ENCODE measurements at places on chromosomes 11 and 22.

- no peak for DNase-seq
Observed at GRCh38 chr22:46638601-46639431, 18.6 kb downstream of the GRAMD4 start.

DNA sequence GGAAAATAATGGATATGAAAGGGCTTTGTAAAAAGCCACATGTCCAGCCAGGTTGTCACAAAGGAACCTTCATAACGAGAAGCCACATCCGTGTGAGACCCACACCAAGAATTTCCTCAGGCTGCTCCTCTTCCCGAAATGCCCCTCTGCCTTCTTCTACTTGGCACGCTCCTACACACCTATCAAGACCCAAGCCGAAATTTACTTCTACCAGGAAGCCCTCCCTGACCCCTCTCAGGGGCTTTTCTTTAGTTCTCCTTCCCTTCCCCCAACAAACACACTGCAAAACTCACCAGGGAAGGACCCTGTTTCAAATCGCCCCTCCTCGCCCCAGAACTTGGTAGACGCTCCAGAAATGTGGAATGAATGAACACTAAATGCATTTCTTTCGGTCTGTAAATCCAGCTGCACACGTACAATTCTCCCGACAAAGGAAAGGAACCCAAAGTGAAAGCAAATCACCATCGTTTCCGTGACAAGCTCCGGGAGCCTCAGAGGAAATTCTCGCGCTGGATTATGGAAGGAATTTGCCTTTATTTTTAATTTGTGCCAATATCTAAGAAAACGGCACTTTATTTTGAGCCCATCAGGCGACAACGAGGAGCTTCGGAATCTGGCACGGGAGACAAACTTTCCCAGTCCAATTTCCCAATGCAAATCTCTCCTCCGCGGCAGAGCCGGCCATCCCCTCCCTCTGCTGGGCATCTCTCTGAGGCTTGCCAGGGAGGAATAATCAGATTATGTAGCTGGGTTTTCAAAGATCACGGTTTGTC, 13.2 kb upstream of the SHISAL1 start:
- no peak for DNase-seq

GRCh38 chr22:27877501-27877900, 41.6 kb downstream of the PITPNB start:
- no peak for DNase-seq

- DNase-seq, result no peak
Observed at GRCh38 chr22:45638197-45638596, 33.4 kb upstream of the ATXN10 start.

- no peak for DNase-seq
Observed at GRCh38 chr11:65298655-65299179, 15.9 kb upstream of the CDC42EP2 start.

DNA sequence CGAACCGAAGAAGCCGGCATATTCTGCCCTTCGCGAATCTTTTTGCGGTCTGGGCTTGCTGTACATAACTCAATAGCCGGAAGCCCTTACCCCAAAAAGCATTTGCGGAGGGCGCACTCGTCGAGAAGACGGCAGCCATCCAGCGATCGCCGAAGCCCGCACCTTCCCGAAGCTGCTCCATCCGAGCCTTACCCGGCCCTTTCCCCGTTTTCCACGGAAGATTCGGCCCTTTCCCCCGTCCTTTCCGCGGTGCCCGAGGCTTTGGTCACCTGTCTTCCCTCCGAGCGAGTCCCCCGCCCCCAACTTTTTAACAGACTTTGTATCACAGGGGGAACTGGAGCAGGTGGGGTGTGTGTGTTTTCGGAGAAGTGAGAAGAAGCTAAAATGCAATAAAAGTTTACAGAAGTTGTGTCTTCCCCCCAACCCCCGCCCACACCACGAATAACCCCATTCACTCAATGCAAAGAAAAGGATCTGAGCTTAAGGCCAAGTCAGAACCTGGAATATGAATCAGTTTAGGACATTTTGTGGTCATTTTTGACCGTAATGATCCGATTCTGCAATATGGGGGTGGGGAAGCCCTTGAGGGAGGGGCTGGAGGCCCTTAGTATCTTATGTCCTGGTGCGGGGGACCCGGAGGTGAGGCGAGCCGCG, 99.0 kb upstream of the HSD17B12 start:
- DNase-seq, result no peak

DNA sequence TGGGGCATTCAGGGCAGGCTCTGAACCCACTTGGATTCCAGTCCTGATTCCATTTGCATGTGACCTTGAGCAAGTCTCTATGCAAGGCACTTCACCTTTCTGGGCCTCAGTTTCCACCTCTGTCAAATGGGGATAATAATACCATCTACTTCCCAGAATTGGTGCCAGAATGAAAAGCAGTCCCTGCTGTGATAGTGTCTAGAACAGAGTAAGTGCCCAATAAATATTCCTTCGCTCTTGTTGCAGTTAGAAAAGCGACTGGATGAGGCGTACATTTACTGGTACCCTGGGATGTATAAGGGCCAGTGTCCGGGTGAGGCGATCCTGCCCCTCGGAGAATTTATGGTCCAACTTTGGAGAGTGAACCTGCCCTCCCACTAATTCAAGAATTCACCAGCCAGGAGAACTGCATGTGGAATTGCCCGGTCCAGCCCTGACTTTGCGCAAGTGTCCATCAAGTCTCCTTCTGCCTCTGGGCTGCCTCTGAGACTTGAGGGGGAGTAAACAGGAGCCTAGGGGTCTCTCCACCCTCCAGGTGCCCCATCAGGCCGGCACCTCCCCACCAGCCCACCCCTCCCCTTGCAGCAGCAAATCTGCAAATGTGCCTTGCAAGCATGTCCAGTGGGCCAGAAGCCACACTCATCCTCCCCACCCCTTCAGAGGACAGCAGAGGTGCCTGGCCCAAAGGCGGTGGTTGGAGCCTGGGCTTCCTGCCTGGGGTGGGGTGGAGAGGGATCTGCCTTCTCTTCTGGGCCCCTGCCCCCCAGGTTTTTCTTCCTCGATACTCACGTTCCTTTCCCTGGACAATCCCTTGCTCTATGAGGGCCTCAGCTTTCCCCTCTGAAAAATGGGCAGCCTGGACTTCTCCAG, 30.9 kb upstream of the SLC35C1 start:
- DNase-seq, result no peak

- DNase-seq, result no peak
Observed at GRCh38 chr11:4654635-4655369, 11.0 kb downstream of the OR51E1 start.

DNA sequence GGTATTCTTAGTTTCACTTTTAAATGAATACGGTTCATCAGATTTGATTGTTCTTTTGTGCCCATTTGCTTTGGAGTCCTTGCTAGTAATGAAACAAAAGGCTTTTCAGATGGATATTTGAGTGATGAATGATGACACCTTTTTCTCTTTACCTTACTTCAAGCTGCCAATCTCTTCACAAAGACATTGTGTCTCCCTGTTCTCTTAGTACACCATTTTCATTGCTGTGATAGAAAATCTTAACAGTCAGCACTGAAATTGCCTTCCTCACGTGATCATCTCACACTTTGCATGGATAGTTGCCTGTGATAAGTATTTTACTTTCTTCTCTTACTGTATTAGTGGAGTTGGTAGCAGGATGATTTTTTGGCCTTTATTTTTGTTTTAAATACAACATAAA, 396.6 kb downstream of the NELL1 start:
- no peak for DNase-seq

DNA sequence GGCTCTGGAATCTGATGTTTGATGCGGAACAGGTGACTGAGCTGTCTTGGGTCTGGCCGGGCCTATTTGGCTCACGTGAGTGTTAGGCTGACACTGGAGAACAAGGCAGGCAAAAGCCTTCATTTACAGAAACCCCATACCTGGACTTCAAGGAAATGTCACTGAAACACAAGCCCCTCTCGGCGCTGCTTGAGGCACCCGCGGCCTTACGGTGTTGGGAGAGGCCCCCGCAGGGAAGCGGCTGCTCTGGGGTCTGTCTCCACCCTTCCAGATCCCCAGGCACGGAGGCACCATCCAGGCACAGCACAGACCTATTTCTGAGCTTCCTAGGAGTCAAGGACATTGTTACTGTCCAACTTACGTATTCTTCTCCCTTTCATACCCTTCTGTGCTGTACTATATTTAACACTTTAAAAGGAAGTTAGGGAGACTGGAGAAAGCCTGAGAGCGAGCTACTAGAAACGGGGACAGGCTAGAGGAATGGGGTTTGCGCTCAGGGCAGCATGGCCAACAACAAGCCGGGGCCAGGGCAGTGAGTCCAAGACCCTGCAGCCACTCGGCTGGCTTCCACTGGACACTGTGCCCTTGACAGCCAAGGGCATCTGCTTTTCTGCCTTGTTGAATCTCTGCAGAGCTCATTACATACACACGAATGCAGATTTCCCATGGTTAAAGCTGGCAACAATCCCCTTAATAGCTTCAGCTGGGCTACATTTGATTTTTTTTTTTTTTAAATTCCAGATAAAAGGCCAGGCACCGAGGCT, 23.8 kb downstream of the DRD4 start:
- no peak for DNase-seq

GRCh38 chr11:30914143-30914762, 328.1 kb upstream of the MPPED2 start:
- peak; percentile 31 for DNase-seq

GRCh38 chr11:109514313-109515018, 92.5 kb downstream of the C11orf87 start:
- DNase-seq, result no peak

DNA sequence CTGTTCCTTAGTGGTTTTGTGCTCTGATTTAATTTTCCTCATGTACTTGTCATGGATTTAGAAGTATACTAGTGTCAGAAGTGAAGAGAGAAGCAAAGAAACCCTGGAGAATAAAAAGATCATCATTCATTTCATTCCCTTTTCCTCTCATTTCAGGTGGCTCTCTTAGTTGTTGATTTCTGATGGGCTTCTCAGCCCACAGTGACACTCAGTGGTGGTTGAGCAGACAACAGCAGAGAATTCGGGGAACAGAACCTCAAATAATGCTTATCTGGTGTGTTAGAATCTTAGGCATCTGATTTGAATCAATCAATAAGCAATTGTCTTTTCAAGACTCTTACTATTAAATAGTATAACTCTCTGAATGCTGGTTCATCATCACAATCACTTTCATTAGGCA, 1289.4 kb downstream of the FAM181B start:
- no peak for DNase-seq

DNA sequence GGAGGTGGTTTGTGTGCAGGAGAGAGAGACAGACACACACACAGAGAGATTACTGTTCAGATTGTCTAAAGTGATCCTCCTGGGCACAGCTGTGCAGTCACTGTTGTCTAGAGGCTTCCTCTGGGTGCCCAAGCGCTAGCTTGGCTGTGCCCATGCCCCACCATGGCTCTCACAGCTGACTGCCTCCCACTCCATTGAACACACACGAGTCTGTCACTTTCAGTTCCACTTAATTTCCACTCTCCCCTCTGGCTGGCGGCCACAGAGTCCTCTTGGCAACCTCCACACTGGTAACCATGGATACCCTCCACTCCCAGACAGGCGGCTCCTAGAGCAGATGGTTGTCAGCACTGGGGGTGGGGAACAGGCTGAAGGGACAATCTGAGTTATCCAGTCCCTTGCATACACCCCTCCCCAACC, 29.1 kb downstream of the MAP6 start:
- DNase-seq, result no peak
